Transverse colon (tissue), 4 donors: ENCODE measurements at places on chromosomes 5 and 9.

DNA sequence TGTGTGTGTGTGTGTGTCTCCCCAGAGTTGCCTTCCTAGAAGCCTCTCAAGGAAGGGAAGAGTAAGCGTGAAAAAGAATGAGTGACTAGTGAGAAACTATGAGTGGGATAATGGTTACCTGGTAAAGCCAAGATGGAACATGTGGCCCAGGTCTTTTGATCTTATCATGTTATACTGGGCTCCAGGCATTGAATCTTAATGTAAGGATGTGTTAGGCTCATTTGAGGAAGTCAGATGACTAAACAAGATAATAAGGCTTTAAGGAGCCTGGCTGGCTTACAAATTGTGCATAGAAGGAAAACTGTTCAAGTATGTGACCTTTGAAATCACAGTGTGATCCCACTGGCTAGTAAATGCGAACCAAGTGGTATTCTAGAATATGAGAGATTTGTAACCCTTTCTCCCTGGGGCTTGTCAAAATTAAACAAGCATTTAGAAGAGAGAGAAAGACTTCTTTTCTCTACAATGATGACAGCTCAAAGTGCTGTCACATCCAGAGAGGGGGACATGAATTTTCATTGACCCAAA, 29.9 kb upstream of the HMHB1 start:
- no peak overlapping the region for H3K4me3 ChIP-seq
- no peaks in the 10 kb centered on the region for H3K27me3 ChIP-seq

- H3K4me1 ChIP-seq = no peaks in the 10 kb centered on the region
- H3K27me3 ChIP-seq = no peaks in the 10 kb centered on the region
- H3K27ac ChIP-seq = no peak overlapping the region
- H3K36me3 ChIP-seq = no peaks in the 10 kb centered on the region
- peak; percentile 11 for DNase-seq
Observed at GRCh38 chr9:16039218-16039987, 486.6 kb downstream of the CCDC171 start.

- H3K4me3 ChIP-seq = no peak overlapping the region
- peaks cover 6% of the 10 kb centered on the region for H3K4me1 ChIP-seq
- H3K27ac ChIP-seq = peak overlapping the region; percentile 60
- H3K36me3 ChIP-seq = no peaks in the 10 kb centered on the region
Observed at GRCh38 chr5:83919071-83920041, 198.7 kb upstream of the HAPLN1 start.

GRCh38 chr5:178869577-178869976, 9.8 kb downstream of the ZNF354B start:
- no peaks in the 10 kb centered on the region for H3K4me1 ChIP-seq
- no peaks in the 10 kb centered on the region for H3K36me3 ChIP-seq
- no peak for DNase-seq

- DNase-seq = no peak
- no peaks in the 10 kb centered on the region for H3K27me3 ChIP-seq
- H3K4me1 ChIP-seq = no peaks in the 10 kb centered on the region
- no peak overlapping the region for H3K4me3 ChIP-seq
- H3K36me3 ChIP-seq = no peaks in the 10 kb centered on the region
Observed at GRCh38 chr9:107895501-107896001, 406.0 kb upstream of the KLF4 start.

DNA sequence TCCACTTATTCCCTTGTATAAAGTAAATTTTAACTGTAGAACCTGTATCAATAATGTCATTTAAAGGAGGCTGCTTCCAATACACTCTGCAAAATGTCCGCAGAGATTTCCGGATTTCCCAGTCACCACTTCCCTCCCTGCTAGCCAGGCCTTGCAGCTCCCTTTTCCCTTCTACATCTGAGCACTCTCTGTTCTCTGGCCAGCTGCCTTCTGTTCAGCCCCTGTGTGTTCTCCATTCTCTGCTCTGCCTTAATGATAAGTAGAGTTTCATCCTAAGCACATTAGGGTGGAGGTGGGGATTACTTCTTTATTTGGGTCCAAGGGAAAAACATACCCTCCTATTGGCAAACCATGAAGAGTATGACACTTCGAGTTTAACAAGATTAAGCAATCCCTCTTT, 719.6 kb upstream of the WWC1 start:
- no peak overlapping the region for H3K27ac ChIP-seq
- no peaks in the 10 kb centered on the region for H3K36me3 ChIP-seq
- no peak for DNase-seq

DNA sequence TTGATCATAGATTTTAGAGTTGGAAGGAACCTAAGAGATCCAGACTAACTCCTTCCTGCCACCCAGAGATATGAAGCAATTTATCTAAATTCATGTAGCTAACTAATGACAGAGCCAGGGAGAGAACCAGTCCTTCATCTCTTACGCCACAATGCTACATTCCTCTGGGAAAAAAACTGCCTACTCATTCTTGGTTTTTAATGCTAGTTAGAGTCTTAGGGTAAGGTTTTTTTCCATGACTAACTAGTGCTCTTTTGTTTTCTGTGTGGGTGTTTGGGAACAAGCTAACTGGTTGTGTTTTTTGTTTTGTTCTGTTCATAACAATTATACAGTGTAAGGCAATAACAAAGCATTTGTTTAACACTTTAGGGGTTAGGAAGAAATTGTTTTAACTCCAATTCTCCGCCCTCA, 52.4 kb downstream of the SLC44A1 start:
- H3K36me3 ChIP-seq = no peaks in the 10 kb centered on the region
- H3K27me3 ChIP-seq = no peaks in the 10 kb centered on the region
- DNase-seq = no peak

DNA sequence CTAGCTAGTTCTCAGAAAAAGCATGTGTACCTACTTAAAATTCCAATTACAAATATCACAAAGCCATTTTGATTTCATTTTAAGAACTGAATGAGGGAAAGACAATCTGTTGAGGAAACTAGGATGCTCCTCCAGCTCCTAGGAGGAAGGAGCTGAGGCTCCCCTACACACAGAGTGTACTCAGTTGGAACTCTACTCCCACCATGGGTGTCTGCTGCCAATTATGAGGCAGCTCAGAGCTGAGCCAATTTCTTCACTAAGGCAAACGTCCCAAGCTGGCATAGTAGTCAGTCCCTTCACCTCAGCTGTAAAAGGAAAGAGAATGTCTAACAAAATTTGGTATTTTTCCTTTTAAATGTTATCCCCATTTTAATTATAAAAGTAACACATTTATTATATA, 300.0 kb upstream of the TRPC7 start:
- no peak overlapping the region for H3K27ac ChIP-seq
- no peak overlapping the region for H3K4me3 ChIP-seq
- H3K4me1 ChIP-seq = no peaks in the 10 kb centered on the region
- DNase-seq = no peak

DNA sequence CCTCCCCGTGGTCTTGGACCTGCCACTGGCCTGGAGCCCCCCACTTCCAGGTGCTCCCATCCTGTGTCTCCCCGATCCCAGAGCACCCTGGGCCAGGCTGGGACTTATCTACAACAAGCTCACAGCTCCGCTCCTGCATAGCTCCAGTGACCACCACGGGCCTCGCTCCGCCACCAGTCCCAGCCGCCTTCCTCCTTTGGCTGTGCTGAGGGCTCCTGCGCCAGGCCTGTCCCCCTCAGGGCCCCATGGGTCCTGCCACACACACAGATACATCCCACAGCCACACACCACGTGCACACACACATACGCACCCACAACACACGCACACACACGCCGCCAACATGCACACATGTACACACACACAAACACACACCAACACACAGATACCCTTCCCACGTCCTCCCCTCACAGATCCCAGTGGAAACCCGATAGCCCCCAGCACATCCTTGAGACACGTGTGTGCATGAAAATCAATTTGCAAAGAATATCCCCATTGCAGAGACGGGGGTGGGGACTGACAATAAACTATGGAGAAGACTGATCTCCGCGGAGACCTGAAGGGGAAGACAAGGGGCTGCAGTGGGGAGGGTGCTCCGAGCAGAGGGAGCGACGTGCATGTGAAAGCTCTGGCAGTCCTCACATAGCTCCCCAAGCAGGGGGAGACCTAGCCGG, 18.5 kb upstream of the LAMC3 start:
- H3K36me3 ChIP-seq = no peaks in the 10 kb centered on the region
- no peak for DNase-seq
- H3K4me1 ChIP-seq = no peaks in the 10 kb centered on the region
- H3K27me3 ChIP-seq = peaks cover 32% of the 10 kb centered on the region
- H3K4me3 ChIP-seq = no peak overlapping the region
- no peak overlapping the region for H3K27ac ChIP-seq

DNA sequence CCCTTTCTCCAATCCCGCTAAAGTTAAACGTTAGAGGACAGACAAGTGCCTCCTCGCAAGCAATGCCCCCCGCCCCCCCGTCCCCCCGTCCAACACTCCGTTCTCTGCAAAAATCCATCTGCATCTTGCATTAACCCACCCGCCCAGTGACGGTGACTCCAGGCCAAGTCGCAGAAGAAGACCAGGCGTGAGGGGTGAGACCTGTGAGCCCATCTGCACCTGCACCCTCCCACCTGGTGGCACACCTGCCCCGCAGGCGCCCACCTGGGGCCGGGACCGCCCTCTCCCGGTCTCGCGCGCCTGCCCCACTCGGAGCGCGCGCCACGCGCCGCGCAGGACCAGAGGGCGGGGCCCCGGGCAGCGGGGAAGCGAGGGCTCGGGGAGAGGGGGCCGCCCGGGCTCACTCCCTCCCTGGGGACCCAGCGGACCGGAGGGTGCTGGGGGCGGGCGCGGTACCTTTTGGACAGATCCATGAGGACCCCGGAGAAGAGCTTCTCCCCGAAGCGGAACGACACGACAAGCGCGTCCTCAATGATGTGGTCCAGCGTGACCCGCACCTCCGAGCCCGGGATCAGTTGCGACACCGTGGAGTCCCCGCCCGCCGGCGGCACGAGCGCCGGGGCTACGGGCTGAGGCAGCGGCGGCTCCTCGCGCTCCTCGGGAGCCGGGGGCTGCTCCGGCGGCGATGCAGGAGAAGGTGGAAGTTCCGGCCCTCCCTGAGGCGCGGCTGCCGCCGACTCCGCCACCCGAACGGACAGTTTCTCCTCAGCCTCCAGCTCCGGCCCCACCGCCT, 705 bp downstream of the PWWP2A start:
- no peaks in the 10 kb centered on the region for H3K36me3 ChIP-seq
- H3K4me1 ChIP-seq = peaks cover 25% of the 10 kb centered on the region
- peak overlapping the region; percentile 99 for H3K27ac ChIP-seq
- peak overlapping the region; percentile 93 for H3K4me3 ChIP-seq

GRCh38 chr9:109182940-109183798, 16.1 kb upstream of the FRRS1L start:
- H3K4me1 ChIP-seq = no peaks in the 10 kb centered on the region
- H3K27me3 ChIP-seq = no peaks in the 10 kb centered on the region
- peak; percentile 30 for DNase-seq
- H3K4me3 ChIP-seq = no peak overlapping the region
- H3K36me3 ChIP-seq = no peaks in the 10 kb centered on the region
- H3K27ac ChIP-seq = no peak overlapping the region

GRCh38 chr9:133927041-133927440, 65.1 kb downstream of the VAV2 start:
- H3K4me1 ChIP-seq = no peaks in the 10 kb centered on the region
- no peak overlapping the region for H3K4me3 ChIP-seq
- no peak overlapping the region for H3K27ac ChIP-seq

DNA sequence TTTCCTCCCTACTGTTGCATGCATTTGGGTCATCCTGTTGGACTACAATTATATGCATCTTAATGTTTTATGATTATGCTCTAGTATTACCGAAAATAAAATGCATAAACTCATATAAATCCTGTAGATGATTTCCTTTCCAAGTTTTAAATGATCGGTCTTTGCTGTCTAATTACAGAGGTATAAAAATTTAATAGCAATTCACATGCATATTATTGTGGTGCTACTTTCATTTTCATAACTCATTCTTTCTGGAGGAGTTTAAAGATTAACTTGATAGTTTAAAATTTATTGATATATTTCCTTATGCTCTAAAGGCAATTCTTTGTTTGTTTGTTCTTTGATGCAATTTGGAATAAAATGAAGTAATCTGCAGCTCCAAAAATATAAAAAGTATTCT, 1475.1 kb downstream of the MAT2B start:
- no peak for DNase-seq
- H3K4me1 ChIP-seq = no peaks in the 10 kb centered on the region
- H3K4me3 ChIP-seq = no peak overlapping the region
- no peaks in the 10 kb centered on the region for H3K27me3 ChIP-seq
- no peak overlapping the region for H3K27ac ChIP-seq
- H3K36me3 ChIP-seq = no peaks in the 10 kb centered on the region

GRCh38 chr5:141507387-141508091, 18.7 kb downstream of the PCDHGC5 start:
- H3K4me3 ChIP-seq = no peak overlapping the region
- H3K36me3 ChIP-seq = no peaks in the 10 kb centered on the region
- DNase-seq = no peak
- H3K27ac ChIP-seq = peak overlapping the region; percentile 84
- peaks cover 31% of the 10 kb centered on the region for H3K4me1 ChIP-seq
- no peaks in the 10 kb centered on the region for H3K27me3 ChIP-seq

- no peaks in the 10 kb centered on the region for H3K36me3 ChIP-seq
- H3K4me1 ChIP-seq = peaks cover 50% of the 10 kb centered on the region
- no peak for DNase-seq
- H3K27ac ChIP-seq = peak overlapping the region; percentile 26
- no peak overlapping the region for H3K4me3 ChIP-seq
Observed at GRCh38 chr5:135392256-135392655, 6.8 kb downstream of the MACROH2A1 start.

GRCh38 chr5:149917073-149917676, 27.4 kb downstream of the PDE6A start:
- no peaks in the 10 kb centered on the region for H3K36me3 ChIP-seq
- no peaks in the 10 kb centered on the region for H3K27me3 ChIP-seq
- no peak for DNase-seq
- no peak overlapping the region for H3K4me3 ChIP-seq

GRCh38 chr5:180129291-180130190, 58.0 kb upstream of the RNF130 start:
- H3K36me3 ChIP-seq = no peaks in the 10 kb centered on the region
- H3K27ac ChIP-seq = no peak overlapping the region
- no peaks in the 10 kb centered on the region for H3K4me1 ChIP-seq
- peaks cover 23% of the 10 kb centered on the region for H3K27me3 ChIP-seq
- no peak for DNase-seq

GRCh38 chr5:11143456-11144267, 382.6 kb upstream of the DAP start:
- no peaks in the 10 kb centered on the region for H3K36me3 ChIP-seq
- no peak for DNase-seq
- no peak overlapping the region for H3K27ac ChIP-seq

DNA sequence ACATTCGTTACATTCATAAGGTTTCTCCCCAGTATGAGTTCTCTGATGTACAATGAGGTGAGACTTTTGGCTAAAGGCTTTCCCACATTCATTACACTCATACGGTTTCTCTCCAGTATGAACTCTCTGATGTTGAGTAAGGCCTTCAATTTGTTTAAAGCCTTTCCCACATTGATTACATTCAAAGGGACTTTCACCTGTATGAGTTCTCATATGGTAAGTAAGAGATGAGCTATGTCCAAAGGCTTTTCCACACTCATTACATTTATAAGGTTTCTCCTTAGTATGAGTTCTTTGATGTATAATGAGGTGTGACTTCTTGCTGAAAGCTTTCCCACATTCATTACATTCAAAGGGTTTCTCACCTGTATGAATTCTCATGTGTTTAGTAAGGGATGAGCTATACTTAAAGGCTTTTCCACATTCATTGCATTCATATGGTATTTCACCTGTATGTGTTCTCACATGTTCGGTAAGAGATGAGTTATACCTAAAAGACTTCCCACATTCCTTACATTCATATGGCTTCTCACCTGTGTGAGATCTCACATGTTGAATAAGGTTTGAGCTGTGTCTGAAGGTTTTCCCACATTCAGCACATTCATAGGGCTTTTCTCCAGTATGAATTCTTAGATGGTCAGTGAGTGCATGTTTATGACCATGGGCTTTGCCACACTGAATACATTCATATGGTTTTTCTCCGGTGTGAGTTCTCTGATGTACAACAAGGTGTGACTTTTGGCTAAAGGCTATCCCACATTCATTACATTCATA, 13.5 kb downstream of the ZFP37 start:
- DNase-seq = no peak
- no peak overlapping the region for H3K4me3 ChIP-seq
- H3K27ac ChIP-seq = no peak overlapping the region
